Stimulated activated CD4-positive, alpha-beta T cell treated with anti-CD3 and anti-CD28 coated beads, Interleukin-12 subunit alpha, Interleukin-12 subunit beta, amount 100 ng/mL, for 48 hours (primary cell): ENCODE measurements at places on chromosomes 12 and 14.

DNA sequence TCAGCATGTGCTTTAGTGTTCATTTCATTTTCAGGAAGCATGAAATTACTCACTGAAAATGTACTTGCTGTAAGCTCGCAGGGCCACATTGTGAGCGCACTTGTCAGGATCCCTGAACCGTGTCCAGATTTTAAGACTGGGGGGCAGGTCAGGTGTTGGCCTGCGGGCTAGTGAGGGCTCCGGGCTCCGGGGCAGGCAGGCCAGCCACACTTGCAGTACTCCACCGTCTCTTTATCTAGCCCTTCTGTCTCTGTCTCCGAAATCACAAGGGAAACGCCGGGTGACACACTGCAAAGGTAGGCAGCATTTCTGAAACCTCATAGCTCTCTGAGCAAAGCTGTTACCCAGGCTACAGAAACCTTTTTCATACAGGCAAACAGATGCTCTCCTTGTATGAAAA, 98.7 kb downstream of the EML1 start:
- no peak for DNase-seq

- no peak for DNase-seq
Measured at GRCh38 chr14:25108959-25109358, 59.0 kb upstream of the STXBP6 start.

GRCh38 chr14:34874386-34875030, 652 bp downstream of the BAZ1A start:
- DNase-seq = peak; percentile 36

DNA sequence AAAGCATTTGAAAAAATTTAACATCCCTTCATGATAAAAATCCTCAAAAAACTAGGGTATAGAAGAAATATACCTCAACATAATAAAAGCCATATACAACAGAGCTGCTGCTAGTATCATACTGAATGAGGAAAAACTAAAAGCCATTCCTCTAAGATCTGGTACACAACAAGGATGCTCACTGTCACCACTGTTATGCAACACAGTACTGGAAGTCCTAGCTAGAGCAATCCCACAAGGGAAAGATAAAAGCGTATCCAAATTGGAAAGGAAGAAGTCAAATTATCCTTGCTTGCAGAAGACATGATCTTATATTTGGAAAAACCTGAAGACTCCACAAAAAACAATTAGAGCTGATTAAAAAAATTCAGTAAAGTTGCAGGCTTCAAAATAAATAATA, 114.9 kb downstream of the HELB start:
- DNase-seq = no peak

DNA sequence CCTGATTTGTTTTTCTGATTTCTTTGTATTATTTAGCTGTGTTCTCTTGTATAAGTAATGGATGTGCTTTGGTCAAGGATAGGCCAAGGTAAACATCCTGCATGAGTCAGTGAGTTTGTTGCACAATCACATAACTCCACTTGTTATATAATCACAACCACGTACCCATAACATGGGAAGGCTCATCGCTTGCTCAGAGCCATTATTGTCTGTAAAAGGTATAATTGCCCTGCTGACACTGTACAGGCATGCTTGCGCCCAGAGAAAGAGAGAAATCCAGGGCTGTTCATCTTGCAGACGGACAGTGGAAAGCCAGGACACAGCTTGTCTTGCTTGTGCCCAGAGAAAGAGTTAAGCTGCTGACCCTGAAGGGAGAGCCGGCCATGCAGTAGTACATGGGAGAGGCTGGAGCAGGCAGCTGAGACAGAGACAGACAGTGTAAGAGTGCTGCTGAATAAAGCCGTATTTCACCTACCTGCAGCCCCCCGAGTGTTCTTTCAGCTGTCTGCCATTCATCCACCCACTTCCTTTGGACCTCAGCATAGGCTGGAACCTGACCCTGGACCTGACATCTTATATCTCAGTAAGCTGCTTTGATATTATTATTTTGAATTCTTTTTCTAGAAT, 174.7 kb upstream of the DAAM1 start:
- no peak for DNase-seq

GRCh38 chr12:42140901-42141300, 3.8 kb downstream of the GXYLT1 start:
- DNase-seq = no peak

GRCh38 chr14:32383364-32384009, 54.4 kb downstream of the AKAP6 start:
- no peak for DNase-seq

DNA sequence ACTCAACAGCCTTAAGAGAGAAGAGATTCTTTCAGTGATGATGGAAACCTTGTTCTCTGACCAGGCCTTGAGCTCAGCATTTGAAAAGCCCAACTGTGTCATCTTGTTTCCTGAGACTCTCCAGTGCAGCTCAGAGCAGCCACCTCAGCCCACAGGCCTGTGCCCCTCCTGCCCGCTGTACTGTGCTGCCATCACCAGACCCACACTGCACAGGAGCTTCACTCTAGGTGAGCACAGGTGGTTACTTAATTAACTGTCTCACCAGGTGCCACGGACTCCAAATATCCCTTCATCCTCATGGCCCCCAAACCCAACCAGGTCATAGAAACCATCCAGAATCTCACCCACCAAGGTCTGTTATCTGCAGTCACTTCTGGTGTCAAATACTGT, 51.3 kb downstream of the JAG2 start:
- no peak for DNase-seq

DNA sequence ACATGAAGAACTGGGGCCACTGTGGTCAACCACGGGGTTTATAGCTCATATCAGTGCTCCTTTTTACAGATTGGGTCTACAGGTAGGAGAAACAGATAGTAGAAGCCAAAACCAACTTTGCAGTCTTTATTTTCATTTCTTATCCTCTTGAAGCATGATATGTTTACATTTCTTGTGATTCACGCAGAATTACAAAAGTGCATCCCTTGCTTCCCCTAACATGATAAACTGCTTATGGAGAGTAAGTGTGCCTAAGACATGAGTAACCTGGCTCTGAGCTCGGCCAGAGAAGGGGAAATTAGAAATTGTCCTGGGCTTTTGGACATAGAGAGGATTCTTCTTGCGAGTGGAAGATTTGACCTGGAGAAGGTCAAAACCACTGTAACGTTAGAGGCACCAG, 18.4 kb downstream of the PWP1 start:
- no peak for DNase-seq

- DNase-seq = no peak
Measured at GRCh38 chr12:15982921-15983320, 71.8 kb downstream of the DERA start.

GRCh38 chr12:92543840-92544239, 158.9 kb upstream of the PLEKHG7 start:
- DNase-seq = no peak

GRCh38 chr12:82596483-82596882, 90.2 kb upstream of the TMTC2 start:
- DNase-seq = no peak

- DNase-seq = no peak
Measured at GRCh38 chr14:44803239-44803905, 158.4 kb downstream of the KLHL28 start.

- DNase-seq = no peak
Measured at GRCh38 chr14:102760496-102761193, 16.6 kb upstream of the TRAF3 start.

GRCh38 chr12:84874125-84874824, 38.3 kb downstream of the SLC6A15 start:
- peak; percentile 2 for DNase-seq

GRCh38 chr12:111102102-111102739, 181.8 kb upstream of the MYL2 start:
- no peak for DNase-seq

DNA sequence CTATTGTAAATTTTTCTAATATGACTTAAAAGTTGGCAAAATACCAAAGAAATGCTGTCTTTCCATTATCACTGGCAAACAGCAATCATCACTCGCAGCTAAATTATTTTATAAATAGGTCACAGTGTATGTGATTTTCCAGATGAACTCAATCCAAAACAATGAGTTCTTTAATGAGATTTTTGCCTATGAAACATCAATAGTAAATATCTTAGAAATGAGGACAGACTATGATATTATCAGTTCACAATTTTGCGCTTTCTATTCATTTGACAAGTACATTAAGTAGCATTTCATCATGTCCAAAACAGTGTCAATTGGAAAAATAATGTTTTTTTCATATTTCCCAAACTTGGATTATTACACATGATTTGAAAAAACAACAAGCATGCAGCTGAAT, 65.7 kb downstream of the PIK3C2G start:
- DNase-seq = no peak

GRCh38 chr14:29039171-29039570, 272.6 kb downstream of the FOXG1 start:
- no peak for DNase-seq

DNA sequence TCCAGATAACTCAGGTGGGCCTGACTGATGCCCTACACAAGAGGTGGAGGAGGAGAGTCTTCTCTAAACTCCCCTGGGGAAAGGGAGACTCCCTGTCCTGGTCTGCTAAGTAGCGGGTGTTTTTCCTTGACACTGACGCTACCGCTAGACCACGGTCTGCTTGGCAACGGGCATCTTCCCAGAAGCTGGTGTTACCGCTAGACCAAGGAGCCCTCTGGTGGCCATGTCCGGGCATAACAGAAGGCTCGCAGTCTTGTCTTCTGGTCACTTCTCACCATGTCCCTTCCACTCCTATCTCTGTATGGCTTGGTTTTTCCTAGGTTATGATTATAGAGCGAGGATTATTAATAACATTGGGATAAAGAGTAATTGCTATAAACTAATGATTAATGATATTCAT, 965.5 kb downstream of the TMEM121 start:
- DNase-seq = no peak

DNA sequence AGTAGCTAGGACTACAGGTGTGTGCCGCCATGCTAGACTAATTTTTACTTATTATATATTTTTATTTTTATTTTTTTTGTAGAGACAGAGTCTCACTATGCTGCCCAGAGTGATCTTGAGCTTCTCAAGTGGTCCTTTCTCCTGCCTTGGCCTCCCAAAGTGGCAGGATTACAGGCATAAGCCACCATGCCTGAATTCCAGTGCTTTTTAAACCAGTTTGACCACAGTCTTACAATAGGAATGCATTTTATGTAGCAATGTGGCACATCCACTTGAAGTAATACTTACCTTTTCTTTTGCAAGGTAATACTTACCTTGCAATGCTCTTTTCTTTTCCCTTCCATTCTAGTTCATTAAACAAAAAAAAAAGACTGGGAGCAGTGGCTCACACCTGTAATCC, 38.0 kb upstream of the CPM start:
- DNase-seq = no peak
